ENCODE measurements at places on chromosomes 7 and 10. TPM values are rescaled to one million over a fixed set of nuclear protein-coding genes. Genes with fewer than 3 reads are reported as not detected.

The PRSS37 gene
- total RNA-seq: not detected

The PAPOLB gene
- total RNA-seq: not detected

The ZP3 gene
- 43.9 TPM for total RNA-seq

The TEX36 gene
- not detected for total RNA-seq

The CDHR3 gene
- 0.48 TPM for total RNA-seq

The ADAMTS14 gene
- total RNA-seq: not detected

The NPSR1 gene
- total RNA-seq: not detected

The PAX4 gene
- total RNA-seq: not detected

The MRLN gene
- not detected for total RNA-seq

The CFAP46 gene
- total RNA-seq: not detected

The AQP1 gene
- total RNA-seq: 5.3 TPM

The AKR1B15 gene
- total RNA-seq: 0.24 TPM

The MKX gene
- total RNA-seq: 0.43 TPM

The SRGN gene
- total RNA-seq: 13.5 TPM

The CALHM1 gene
- not detected for total RNA-seq

The SLC26A5 gene
- total RNA-seq: not detected

The EEPD1 gene
- total RNA-seq: 4.0 TPM

The ASB15 gene
- not detected for total RNA-seq

The NPY gene
- not detected for total RNA-seq

The ZMYND11 gene
- 41.1 TPM for total RNA-seq

The SUGCT gene
- total RNA-seq: 17.1 TPM

The ARL4A gene
- total RNA-seq: 75.5 TPM
